ENCODE measurements at places on chromosomes 1 and 21.

- DNase-seq = no peak
Observed at GRCh38 chr1:156808186-156809030, 8.2 kb downstream of the SH2D2A start.

GRCh38 chr1:60510162-60510561, 436.6 kb upstream of the C1orf87 start:
- DNase-seq = no peak

DNA sequence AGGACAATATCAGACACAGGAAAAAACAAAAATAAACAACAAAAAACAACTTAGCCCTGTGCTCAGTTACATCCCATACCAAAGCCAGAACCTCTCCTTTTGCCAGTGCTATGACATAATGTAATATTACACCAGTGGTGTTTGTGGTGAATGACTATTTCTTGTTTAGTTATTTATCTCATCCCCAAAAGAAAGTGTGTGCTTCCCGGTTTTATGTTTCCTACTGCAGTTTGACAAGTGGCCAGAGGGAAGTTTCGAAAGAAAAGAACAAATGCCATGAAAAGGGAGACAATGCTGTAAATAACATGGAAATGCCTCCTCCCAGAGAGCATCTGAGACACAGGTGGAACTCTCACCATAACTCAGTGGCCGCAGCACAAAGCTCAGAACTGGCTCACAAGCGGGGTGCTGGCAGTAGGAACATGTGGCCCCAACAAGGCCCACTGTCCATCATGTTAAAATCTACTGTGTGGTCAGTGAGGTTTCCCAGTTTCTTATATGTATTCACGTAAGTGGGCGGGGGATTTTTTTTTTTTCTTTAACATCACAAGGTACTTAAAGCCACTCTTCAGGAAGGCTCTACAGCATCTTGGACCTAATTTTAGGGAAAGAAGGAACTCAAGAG, 158.2 kb downstream of the BARHL2 start:
- no peak for DNase-seq

DNA sequence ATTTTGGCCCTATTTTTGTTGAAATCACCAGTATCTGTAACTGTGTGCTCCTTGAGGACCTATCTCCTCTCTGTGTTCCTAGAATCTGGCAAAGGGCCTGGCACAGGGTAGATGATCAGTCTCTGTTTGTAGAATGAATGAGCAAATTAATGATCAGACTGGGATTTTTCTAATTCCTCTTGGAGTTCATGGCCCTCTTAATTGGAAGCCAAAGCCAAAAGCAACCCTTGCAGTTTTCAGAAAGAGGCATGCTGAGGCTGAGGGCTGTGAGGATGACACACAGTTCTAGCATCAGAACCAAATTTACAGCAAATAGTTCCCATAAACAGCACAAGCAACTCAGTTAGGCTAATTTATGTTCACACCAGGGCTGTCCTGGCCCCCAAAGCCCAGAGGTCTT, 111.1 kb upstream of the BEND5 start:
- no peak for DNase-seq
